Stimulated activated CD8-positive, alpha-beta memory T cell treated with anti-CD3 and anti-CD28 coated beads, Interleukin-7, amount 100 ng/mL, for 1 hour (primary cell): ENCODE measurements at places on chromosomes 4 and X.

DNA sequence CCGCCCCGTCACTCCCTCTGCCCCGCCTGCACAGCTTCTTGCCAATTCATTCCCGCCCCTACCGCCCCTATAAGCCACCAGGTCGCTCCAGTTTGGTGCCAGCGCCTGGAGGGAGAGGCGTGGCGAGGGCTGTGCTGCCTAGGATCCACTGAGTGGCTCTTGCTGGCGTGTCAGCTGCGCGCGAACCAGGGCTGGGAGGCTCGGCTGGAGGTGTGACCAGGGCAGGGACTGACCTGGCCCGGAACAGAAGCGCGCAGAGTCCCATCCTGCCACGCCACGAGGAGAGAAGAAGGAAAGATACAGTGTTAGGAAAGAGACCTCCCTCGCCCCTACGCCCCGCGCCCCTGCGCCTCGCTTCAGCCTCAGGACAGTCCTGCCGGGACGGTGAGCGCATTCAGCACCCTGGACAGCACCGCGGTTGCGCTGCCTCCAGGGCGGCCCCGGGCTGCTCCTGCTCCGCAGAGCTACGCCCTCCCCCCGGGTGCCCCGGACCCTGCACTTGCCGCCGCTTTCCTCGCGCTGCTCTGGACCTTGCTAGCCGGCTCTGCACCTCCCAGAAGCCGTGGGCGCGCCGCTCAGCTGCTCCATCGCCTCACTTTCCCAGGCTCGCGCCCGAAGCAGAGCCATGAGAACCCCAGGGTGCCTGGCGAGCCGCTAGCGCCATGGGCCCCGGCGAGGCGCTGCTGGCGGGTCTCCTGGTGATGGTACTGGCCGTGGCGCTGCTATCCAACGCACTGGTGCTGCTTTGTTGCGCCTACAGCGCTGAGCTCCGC is at the start of gene GPR78:
TSS of gene GPR78 (plus strand) at position 72 of the 773 bp plus-strand sequence. CDS start at position 663, 591 bp downstream.
- no peak for DNase-seq

DNA sequence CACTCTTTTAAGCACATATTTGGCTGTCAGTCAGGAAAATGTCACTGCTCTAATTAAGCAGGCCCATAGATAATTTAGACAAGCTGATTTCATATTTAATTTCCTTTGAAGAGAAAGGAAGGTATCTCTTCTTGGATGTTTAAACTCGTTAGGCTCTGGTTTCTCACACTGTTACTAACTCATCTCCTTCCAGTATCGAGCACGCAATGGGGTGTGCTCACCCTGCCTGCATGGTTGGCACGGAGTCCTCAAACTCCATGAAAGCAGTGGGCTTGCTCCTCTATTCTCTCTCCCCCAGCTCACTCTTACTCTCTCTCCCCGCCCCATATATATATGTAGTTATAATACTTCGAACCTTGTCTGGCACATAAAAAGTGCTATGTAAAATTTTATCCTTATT is 76.9 kb downstream of the EGF start:
- DNase-seq, result no peak

- no peak for DNase-seq
Observed at GRCh38 chr4:11710453-11711093, 281.9 kb upstream of the HS3ST1 start.

DNA sequence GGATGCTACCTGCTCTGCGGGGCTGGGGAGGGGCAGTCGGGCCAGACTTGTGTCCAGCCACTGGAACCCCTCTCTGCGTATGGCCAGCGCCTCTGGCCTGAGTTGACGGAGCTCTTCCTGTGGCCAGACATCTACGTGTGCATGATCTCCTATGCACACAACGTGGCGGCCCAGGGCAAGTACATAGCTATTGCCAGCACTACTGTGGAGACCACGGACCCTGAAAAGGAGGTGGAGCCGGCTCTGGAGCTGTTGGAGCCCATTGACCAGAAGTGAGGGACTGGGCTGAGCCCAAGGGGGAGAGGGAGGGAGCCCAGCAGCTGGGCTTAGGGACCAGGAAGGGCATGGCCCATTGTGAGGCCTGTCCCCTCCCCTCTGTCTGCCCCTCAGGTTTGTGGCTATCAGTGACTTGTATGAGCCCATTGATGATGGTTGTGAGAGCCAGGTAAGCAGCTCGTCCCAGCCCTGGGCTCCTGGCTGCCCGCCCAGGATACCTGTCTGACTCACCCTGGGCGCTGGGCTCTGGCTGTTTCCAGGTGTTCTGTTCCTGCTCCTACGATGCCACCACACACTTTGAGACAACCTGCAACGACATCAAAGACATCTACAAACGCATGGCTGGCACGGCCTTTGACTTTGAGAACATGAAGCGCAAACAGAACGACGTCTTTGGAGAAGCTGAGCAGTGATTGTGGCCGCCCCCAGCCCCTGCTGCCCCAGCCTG is 1.8 kb upstream of the FAM50A start:
- DNase-seq, result no peak

DNA sequence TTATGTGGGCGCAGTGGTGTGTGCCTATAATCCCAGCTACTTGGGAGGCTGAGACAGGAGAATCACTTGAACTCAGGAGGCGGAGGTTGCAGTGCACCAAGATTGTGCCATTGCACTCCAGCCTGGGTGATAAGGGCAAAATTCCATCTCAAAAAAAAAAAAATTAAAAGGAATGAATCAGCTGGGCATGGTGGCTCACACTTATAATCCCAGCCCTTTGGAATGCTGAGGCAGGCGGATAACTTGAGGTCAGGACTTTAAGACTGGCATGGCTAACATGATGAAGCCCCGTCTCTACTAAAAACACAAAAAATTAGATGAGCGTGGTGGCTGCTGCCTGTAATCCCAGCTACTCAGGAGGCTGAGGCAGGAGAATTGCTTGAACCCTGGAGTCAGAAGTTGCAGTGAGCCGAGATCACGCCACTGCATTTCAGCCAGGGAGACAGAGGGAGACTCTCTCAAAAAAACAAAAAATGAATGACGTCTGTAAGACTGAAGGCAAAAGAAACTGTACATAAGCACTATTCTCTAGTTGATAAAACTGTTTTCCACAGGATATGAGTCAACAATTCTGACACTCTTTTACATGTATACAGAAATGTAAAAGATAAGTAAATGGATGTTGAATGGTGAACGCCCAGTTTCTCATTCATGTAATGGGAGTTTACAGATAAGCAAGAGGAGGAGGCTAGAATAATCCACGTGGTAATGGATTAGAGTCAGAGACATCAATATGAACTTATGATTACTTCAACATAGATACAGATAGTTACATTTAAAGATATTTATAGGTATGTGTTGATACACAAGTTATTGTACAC is 22.2 kb downstream of the CENPC start:
- DNase-seq, result no peak

- no peak for DNase-seq
Observed at GRCh38 chr4:161651586-161651985, 512.2 kb downstream of the FSTL5 start.

DNA sequence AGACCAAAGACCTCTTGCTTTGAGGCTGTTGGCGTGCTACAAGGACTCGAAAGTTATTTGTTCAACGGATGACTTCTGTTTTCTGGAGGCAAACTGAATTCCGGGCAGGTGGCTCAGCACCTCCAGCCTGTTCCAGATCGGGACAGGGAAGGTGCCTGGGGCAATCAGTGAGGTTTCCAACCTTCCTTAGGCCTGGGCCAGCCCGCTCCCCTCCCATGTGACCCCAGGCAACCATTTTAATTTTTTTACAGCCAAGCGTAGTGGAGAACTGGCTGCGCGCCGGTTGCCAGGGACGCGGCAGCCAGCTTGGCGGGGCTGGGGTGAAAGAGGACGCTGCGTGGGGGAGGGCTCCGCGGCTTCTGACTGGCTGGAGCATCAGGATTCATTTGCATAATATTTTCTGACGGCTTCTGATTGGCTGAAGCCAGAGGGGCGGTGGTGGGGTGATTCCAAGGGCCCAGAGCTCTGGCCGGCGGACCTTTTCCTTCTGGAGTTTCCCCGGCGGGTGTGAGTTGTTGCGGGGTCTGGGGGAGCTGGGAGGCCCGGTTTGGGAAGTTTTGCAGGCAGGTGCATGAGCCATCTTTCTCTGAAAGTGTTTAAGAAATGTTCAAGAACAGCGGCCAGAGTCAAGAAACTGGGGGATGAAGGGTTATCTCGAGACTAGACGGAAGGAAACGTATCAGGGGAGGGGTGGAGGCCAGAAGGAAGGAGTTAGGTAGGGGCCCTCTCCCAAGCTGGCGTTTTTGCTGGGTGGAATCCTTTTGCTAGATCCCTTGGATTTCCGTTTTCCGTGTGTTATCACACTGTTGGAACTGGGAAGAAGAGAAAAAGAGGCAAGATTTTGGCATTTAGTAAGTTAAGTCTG is at the start of gene MID1IP1:
TSS of gene MID1IP1 (plus strand) at position 479 of the 865 bp plus-strand sequence. CDS start 3,488 bp downstream, outside the sequence.
- no peak for DNase-seq

- DNase-seq, result no peak
Observed at GRCh38 chrX:111182997-111183396, 87.0 kb downstream of the PAK3 start.

DNA sequence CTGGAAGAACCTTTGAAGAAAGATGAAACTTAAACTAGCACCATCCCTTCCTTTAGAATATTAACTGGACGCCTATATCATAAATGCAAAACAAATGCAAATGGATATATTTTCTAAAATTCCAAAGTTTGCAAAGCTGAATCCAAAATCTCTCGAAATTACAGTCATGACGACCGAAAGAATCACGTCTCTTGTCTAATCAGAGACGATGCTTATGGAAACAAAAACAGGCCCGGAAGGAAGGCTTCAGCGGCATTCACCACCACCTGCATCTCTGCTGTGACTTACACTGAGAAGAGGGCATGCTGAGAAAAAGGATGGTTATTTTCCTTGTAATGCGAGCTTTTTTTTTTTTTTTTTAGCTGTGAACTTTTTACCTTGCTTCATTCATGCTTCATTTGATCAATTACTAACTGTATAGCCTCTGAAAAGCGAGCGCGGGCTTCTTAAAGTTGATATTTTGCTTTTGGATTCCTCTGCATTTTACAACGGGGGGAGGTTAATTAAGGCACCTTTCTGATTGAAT is 209.3 kb downstream of the SOWAHB start:
- no peak for DNase-seq

- no peak for DNase-seq
Observed at GRCh38 chr4:146132445-146132844, 43.1 kb upstream of the LSM6 start.

DNA sequence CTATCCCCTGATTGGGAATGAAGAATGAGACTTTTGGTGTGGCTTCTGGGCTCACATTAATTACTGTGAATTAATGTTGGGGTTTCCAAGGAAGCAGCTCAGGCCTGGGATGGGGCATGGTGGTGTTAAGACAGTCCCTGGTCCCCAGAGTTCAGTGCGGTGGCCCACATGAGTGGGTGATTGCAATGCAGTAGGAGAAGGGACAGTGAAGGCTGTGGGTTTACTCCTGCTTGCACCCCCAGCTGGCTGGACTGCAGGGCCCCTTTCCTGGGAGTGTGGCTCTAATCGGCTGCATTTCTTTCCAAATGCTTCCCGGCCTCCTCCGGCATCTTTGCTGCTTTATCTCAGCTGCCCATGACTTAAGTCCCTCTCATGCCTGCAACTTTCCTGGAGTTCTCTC is 28.2 kb upstream of the GPR78 start:
- DNase-seq, result no peak

- DNase-seq, result no peak
Observed at GRCh38 chr4:129672941-129673340, 577.0 kb downstream of the C4orf33 start.

GRCh38 chr4:182380771-182381181 is 137.6 kb downstream of the TENM3 start:
- no peak for DNase-seq

DNA sequence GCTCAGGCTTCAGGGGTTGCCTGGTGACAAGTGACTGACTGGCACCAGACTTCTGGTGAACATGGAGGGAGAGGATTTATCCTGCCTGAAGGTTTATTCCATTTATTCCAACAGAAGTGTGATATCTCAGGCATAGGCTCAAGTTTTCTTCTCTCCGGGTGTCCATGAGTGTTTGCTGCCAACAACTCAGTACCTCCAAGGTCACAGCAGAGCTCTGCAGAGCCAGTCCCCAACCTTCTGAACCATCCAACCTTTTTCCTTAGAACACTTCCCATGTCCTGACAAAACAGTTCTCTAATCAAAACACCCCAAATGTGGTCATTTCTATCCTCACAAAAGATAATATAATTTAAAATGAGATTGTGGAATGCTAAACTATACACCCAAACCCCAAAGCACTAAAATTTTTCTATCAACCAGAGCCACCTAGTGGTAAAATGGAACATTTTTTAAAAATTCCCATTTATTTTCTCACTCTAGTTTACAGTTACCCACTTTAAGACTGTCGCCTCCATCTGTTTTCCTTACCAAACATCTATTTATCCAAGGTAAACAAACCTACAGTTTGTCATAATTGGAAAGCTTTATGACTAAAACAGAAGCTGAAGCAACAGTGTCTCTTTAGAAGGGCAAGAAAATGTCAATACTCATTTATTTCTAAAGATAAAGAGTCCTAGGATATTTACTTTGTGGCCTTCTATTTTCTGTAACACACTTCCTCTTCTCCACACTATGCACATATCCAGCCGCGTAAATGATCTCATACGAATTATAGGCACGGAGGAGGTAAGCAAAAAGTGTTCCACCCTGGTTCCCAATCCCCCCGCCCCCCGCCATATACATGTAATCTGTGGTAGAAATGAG is 39.5 kb downstream of the TMEM154 start:
- no peak for DNase-seq

- DNase-seq, result no peak
Observed at GRCh38 chrX:40325161-40325560, 227.4 kb upstream of the BCOR start.

DNA sequence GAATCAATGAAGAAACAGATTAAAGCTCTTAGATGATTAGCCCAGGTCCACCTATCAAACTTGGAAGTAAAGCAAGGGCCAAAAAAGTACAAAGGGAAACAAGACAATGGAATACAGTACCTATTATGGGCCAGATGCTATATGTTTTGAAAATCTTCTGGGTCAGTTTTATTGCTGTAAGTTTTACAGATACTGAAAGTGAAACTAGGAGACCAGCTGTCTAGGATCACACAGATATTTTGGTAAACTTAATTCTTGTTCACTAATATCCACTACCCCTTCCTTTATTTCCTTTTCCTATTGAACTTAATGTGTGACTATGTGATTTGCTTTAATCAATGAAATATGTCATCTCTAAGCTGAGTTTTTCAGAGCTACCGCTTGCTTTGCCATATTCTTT is 505.4 kb upstream of the PITX2 start:
- no peak for DNase-seq

DNA sequence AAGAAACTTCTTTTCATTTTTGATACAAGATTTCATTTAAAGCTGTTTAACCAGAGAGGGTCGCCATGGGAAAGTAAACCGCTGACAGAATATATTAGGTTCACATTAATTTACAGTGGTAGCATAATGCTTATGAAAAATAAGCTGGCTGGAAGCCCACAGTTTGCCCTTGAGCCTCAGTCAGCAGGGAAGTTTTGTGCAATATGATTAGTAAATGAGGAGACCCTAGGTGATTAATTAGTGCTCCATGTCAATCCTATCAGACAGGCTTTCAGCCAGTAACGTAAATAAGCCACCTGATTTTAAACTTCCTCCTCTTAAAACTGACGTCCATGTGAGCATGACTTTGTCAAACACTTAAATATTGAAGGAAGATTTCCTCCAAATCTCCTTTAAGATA is 134.2 kb downstream of the TSPAN5 start:
- no peak for DNase-seq
